AG10803 (cell line): ENCODE measurements at places on chromosomes 4 and X.

GRCh38 chr4:82415922-82416365 lies 14.3 kb downstream of the HNRNPDL start:
- DNase-seq, result no peak

DNA sequence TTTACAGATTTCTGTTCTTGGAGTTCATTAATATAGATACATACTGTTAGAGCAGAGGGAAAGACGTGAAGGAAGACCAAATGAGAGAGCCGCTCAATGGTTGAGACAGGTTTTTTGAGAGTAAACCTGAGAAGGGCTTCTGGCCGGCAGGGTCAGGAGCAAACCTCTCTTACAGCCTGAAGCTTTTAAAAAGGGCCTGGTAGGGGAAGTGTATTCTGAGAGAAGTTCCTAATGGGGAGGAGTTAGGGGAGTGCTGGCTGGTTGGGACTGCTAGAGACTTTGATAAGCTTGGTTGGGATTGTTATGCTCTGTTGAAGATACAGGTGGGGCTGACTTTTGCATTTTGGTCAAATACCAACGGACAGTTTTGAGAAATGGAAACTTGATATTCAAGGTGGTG lies 186.8 kb upstream of the PABPC4L start:
- no peak for DNase-seq

- DNase-seq, result no peak
These were observed 878.1 kb downstream of the RAPGEF2 start for GRCh38 chr4:159980826-159981468.

DNA sequence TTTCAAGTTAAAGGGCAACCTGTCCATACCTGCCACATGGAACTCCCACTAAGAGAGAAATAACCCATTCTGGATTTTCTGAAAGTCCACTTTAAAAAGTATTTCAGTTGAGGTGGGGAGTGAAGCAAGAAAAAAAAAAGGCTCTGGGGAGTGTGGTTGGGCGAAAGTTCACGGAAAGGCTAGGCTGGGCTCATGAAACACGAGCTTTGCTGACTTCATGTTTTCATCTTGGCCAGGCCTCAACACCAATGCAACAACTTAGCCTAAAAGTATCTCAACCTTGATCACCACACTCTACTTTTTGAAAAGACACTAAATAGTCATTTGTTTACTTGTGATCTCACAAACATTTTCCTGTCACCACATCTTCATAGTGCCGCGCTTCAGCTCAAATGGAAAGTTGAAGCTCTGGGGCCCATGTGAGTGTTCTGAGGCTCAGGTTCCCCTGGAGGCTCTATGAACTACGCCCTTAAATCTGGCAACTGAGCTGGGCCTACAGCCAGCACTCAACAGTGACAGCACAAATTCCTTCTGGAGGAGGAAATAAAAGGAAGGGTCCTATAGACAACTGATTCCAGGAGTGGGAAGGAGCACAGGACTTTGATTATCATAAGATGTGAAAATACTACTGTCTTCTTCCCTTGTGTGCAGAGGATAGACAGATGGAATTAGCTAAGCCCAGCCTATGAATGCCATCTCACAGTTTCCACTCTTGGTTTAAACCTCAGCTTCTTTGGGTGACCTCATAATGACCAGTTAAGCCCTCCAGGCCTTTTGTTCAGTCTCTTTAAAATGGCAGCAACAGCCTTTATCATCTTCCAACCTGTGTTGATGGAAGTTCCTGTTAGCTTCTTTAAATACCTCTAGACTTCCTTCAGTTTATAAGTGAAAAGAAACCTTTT lies 5.1 kb downstream of the CD40LG start:
- no peak for DNase-seq

GRCh38 chrX:45750639-45751038 lies 550.0 kb upstream of the DIPK2B start:
- no peak for DNase-seq
